H4 (cell line): ENCODE measurements at places on chromosomes 7 and 10.
A peak's percentile ranks its signal among the peaks of the same experiment; 100 is the strongest.

DNA sequence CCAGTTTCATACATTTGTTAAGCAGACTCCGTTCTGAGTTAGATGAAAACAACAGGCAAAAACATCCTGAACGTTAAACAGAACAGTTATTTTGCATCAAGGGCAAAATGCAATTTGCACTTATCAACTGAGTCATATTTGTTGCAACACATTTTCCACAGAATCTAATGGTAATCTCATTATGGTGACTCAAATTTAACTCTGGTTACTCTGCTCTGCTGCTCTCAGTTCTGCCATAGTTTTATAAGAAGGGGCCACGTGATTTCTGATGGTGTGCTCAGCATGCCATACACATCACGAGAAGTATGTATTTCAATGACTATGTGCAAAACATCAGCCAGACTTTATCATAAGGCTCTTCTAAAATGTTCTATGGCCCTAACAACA lies 148.8 kb downstream of the CHCHD3 start:
- no peak for DNase-seq

GRCh38 chr7:24718977-24719491 lies 38.2 kb downstream of the GSDME start:
- no peak for DNase-seq

GRCh38 chr7:117019786-117020590 lies 66.7 kb downstream of the ST7 start:
- DNase-seq: peak; percentile 75

GRCh38 chr7:133300088-133300487 lies 47.2 kb downstream of the EXOC4 start:
- no peak for DNase-seq

DNA sequence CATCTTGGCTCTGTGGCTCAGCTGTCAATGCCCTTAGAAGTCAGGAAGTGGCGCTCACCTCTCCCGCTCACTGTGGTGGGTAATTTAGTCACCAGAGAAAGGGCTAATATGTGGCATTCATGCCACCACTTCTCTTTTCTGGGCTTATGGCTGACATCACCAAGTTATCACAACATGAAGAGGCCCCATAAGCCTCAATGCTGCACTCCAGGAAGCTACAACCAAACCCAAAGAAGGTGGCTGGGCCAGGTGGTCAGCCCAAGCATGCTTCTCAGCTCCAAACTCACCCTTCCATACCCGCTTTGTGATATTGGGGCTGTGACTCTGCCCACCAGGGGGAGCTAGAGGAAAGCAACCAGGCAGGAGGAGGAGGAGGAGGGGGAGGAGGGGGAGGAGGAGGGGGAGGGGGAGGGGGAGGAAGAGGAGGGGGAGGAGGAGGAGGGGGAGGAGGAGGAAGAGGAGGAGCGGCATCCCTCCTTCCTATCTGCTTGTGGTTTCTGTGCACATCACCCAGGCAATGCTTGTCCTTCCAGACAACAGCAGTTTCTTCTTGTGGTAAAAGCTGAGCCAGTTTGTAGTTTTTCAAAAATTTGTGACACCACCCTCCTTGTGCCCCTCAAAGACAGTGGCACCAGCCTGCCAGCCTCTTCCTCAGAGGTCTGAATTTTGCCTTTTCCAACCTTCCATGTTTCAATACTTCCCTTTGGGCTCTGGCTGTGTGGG lies 42.1 kb downstream of the CYP26A1 start:
- DNase-seq: peak; percentile 50

DNA sequence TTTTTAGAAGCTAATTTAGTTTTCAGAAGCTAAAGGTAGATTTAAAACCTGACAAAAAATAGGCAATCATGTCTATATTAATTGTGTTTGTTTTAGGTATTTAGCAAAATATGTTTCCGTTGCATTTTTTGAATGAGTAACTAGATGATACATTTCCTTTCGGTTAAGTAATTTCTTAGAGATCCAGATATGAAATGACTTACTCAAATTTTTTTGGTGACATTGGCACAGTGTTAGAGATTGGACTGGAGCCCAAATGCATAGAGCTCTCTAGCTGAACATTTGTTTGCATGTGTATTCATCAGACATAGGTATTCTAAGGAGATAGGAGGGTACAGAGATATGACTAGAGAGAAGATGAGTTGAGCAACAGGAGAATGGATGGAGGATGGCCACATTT lies 1.9 kb downstream of the BUB3 start:
- DNase-seq: no peak

GRCh38 chr7:3861386-3861785 lies 560.3 kb downstream of the SDK1 start:
- no peak for DNase-seq

- no peak for DNase-seq
Measured at GRCh38 chr7:40833191-40833887, 698.5 kb downstream of the SUGCT start.

DNA sequence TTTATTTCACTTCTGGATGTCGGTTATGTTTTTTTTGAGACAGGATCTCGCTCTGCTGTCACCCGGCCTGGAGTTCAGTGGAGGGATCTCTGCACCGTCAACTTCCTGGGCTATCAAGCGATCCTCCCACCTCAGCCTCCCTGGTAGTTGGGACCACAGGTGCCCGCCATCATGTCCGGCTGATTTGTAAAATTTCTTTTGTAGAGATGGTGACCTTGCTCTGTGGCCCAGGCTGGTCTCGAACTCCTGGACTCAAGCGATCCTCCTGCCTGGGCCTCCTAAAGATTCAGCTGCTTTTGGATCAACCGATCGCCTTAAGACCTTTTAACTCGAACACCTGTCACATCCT lies 606 bp upstream of the RABGEF1 start:
- no peak for DNase-seq

DNA sequence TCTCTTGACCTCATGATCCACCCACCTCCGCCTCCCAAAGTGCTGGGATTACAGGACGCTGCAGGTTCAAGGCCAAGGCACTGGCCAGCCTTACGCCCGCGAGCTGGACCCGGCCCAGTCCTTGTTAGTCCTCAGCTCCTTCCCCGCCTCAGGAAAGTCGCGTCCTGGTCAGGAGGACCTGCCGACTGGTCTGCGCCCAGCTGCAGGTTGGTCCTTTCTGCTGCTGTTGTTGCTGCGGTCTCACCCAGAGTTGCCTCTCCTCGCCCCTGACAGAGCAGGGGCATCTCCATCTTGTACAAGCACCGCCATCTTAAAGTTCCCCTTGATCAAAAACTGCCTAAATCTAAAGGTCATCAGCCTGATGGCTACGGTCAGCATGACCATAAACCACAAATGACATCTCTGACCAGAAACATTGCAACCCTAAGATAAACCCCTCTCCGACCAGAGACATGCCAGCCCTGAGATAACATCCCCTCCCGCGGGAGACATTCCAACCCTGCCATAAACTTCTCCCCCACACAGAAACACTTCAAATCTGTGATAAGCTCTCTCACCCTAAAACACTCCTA lies 13.9 kb upstream of the BMS1 start:
- DNase-seq: no peak

GRCh38 chr10:17041626-17042520 lies 87.7 kb downstream of the CUBN start:
- no peak for DNase-seq

- DNase-seq: no peak
Measured at GRCh38 chr7:157614457-157615020, 277.7 kb downstream of the DNAJB6 start.

DNA sequence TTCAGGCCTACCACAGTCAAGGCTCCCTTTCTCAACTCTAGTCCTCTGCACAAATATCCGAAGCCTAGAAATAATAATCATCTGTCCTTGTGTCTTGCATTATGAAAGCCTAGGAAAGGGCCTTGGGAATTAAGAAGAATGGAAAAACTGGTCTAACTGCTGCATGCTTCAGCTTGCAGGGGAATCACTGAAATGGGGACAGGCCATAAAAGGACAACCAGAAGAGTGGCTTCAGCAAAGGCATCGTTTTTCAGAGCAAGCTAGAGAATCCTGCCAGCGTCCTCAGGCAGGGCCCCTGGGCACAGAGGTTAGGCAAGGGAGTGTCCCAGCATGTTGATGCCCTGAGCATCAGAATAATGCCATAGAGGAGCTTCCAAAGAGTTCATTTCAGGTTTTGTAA lies 13.2 kb downstream of the ERVW-1 start:
- no peak for DNase-seq

DNA sequence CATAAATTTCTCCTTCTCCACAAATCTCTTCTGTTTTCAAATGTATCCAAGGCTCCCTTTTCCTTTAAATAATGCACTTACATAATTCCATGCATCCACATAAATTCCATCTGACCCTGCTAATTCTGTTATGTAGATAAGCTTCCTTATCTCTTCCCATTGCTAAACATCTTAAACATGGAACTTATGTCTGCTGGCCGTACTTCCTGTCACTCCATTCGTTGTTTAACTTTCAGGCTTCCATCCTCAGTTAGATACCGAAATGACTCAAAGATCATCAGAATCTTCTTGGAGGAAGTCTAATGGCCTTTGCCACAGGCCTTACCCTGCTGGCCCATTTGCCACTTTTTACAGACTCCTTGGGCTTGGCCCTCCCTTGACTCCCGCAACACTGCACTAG lies 330.9 kb downstream of the GFRA1 start:
- no peak for DNase-seq
